ENCODE measurements at places on chromosomes 16 and 17.
A peak's percentile ranks its signal among the peaks of the same experiment; 100 is the strongest.

DNA sequence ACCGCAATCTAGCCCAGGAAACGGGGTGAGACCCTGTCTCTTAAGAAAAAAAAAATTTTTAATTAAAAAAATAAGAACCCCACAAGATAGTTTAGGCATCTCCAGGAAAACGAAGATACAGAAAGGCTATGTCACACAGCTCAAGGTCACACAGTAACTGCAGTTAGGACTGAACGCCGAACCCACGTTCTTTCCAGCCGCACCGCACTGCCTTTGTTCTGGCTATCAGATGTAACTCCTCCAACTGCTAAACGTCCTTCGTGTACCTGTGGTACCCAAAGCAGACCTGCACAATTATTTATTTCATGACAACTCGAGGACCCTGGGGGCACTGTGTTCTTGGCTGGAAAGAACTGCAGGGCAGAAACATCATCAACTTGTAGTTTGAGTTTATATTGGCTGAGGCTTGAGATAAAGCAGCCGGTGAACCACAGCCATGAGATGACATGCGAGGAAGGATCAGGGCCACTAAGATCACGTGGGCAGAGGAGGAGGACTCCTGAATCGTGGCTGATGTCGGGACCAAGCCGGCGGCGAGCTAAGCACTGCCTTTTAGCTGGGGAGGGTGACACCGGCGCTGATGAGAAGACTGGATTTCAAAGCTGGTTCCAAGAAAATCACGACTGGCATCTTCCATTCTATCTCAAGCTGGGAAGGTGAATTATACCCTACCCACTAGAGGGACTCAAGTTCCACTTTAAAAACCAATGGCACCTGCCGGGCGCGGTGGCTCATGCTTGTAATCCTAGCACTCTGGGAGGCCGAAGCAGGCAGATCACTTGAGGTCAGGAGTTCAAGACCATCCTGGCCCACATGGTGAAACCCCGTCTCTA, 20.7 kb upstream of the MNT start:
- H3K4me3 ChIP-seq = no peak overlapping the region
- H3K27ac ChIP-seq = no peak overlapping the region
- H3K4me1 ChIP-seq = no peaks in the 10 kb centered on the region
- DNase-seq = no peak
- peaks cover 19% of the 10 kb centered on the region for H3K36me3 ChIP-seq

DNA sequence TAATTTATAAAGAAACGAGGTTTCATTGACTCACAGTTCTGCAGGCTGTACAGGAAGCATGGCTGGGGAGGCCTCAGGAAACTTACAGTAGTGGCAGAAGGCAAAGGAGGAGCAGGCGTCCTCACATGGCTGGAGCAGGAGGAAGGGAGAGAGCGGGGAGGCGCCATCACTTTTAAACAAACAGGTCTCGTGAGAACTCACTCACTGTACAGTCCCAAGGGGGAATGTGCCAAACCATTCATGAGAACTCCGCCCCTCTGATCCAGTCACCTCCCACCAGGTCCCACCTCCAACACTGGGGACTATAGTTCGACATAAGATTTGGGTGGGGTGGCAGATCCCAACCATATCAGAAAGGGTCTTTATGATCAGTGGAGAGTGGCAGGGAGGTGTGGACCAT, 392.4 kb upstream of the TNRC6C start:
- DNase-seq = no peak
- peaks cover 21% of the 10 kb centered on the region for H3K27me3 ChIP-seq
- H3K36me3 ChIP-seq = no peaks in the 10 kb centered on the region
- no peak overlapping the region for H3K27ac ChIP-seq
- 0 out of 2 replicates have a peak, but pooled peaks cover 3% of the 10 kb centered on the region for H3K4me1 ChIP-seq
- no peak overlapping the region for H3K4me3 ChIP-seq

GRCh38 chr16:29883987-29884386, 15.4 kb downstream of the SEZ6L2 start:
- H3K4me3 ChIP-seq = no peak overlapping the region
- no peaks in the 10 kb centered on the region for H3K27me3 ChIP-seq
- DNase-seq = no peak
- no peaks in the 10 kb centered on the region for H3K36me3 ChIP-seq

DNA sequence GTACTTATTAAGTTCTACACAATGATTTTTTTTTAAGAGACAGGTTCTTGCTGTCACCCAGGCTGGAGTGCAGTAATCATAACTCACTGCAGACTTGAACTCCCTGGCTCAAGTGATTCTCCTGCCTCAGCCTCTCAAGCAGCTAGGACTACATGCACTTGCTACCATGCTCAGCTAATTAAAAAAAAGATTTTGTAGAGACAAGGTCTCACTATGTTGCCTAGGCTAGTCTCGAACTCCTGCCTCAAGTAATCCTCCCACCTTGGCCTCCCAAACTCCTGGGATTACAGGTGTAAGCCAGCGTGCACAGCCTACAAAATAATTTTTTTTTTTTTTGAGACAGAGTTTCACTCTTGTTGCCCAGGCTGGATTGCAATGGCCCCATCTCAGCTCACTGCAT, 22.2 kb downstream of the USP32 start:
- no peak overlapping the region for H3K4me3 ChIP-seq
- peaks cover 29% of the 10 kb centered on the region for H3K4me1 ChIP-seq
- H3K36me3 ChIP-seq = no peaks in the 10 kb centered on the region
- no peak overlapping the region for H3K27ac ChIP-seq
- no peak for DNase-seq
- no peaks in the 10 kb centered on the region for H3K27me3 ChIP-seq

GRCh38 chr17:29620271-29620670, 2.4 kb downstream of the CORO6 start:
- H3K36me3 ChIP-seq = no peaks in the 10 kb centered on the region
- no peak for DNase-seq
- peaks cover 42% of the 10 kb centered on the region for H3K4me1 ChIP-seq
- H3K27me3 ChIP-seq = 0 out of 2 replicates have a peak, but pooled peaks cover 2% of the 10 kb centered on the region
- H3K4me3 ChIP-seq = no peak overlapping the region

- no peaks in the 10 kb centered on the region for H3K4me1 ChIP-seq
- no peak overlapping the region for H3K4me3 ChIP-seq
- no peaks in the 10 kb centered on the region for H3K36me3 ChIP-seq
- DNase-seq = no peak
- no peak overlapping the region for H3K27ac ChIP-seq
Observed at GRCh38 chr17:74277935-74278334, 3.9 kb downstream of the DNAI2 start.

GRCh38 chr17:17411692-17412091, 65.1 kb upstream of the MED9 start:
- no peak overlapping the region for H3K4me3 ChIP-seq
- no peaks in the 10 kb centered on the region for H3K36me3 ChIP-seq
- DNase-seq = no peak

- no peak overlapping the region for H3K4me3 ChIP-seq
- no peaks in the 10 kb centered on the region for H3K36me3 ChIP-seq
- no peak overlapping the region for H3K27ac ChIP-seq
- H3K27me3 ChIP-seq = no peaks in the 10 kb centered on the region
- no peak for DNase-seq
Observed at GRCh38 chr17:9206741-9207332, 185.5 kb downstream of the NTN1 start.

GRCh38 chr16:9549487-9549886, 458.0 kb downstream of the HAPSTR1 start:
- no peak overlapping the region for H3K27ac ChIP-seq
- H3K27me3 ChIP-seq = 0 out of 2 replicates have a peak, but pooled peaks cover 3% of the 10 kb centered on the region
- no peaks in the 10 kb centered on the region for H3K4me1 ChIP-seq
- no peak for DNase-seq
- no peak overlapping the region for H3K4me3 ChIP-seq
- H3K36me3 ChIP-seq = no peaks in the 10 kb centered on the region

DNA sequence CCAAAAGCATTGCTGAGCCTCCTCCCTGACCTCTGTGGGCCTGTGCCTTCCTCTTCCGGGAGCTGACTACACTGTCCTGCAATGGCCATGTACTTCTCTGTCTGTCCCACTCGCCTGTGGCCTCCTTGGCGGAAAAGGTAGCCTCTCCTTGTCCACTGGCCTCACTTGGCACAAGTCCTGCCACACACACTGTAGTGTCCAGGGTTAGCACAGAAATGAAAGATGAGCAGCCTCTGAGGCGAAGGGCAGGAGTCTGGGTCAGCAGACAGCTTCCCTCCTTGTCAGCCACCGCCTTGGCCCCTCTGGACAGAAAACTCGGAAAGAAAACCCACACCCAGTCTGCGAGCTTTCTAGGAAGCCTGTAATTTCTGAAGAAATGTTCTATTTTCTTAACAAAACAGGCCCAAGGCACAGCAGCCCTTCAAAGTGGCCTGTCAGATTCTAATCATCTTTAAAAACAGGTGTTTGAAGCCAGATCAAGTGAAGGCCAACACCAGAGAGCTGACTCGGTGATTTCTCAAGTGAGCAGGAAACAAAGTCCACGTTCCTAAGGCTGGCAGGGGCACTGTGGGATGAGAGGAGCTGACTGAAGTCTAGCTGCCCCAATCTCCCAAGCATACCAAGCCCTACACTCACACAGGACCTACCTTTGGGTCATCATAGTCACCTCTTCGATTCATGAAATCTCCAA, 67.2 kb downstream of the GTF3C1 start:
- H3K4me1 ChIP-seq = no peaks in the 10 kb centered on the region
- H3K27me3 ChIP-seq = no peaks in the 10 kb centered on the region
- no peak overlapping the region for H3K4me3 ChIP-seq

GRCh38 chr17:77374170-77374936, 233.6 kb downstream of the SEC14L1 start:
- peaks cover 45% of the 10 kb centered on the region for H3K4me1 ChIP-seq
- peak; percentile 43 for DNase-seq
- H3K36me3 ChIP-seq = peaks cover 23% of the 10 kb centered on the region
- no peaks in the 10 kb centered on the region for H3K27me3 ChIP-seq

DNA sequence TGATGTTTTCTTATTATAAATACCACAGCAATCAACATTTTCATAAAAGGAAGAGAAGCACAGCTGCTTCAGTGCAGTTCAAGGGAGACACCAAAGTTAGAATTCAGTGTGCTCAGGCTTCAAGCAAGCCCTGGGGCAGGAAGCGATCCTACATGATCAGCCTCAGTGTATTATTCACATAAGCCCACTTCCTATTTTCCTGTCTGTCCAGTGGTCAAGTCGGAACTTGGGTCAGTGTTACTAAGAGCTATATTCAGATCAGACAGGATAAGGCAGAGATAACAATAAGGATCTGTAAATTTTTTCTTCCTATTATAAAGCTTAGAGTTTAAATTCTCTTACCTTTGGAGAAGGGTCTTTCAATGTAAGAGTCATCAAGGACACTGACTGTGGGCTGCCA, 12.9 kb downstream of the HEATR6 start:
- DNase-seq = no peak
- no peaks in the 10 kb centered on the region for H3K27me3 ChIP-seq
- H3K4me3 ChIP-seq = no peak overlapping the region

DNA sequence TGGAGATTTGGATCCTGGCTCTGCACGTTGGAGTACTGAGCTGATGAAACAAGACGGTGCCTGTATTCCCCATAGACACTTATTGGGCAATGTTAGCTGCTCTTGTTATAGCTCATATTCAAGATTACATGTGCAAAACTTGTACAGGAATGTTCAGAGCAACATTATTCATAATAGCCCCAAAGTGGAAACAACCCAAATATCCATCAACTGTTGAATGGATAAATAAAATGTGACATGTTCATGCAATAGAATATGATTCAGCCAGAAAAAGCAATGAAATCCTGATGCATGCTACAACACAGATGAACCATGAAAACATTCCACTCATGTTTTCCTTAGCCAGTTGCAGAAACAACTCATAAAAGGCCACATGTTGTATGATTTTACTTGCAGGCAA, 5.7 kb upstream of the SDR42E1 start:
- peaks cover 6% of the 10 kb centered on the region for H3K4me1 ChIP-seq
- no peaks in the 10 kb centered on the region for H3K27me3 ChIP-seq
- H3K4me3 ChIP-seq = no peak overlapping the region
- H3K36me3 ChIP-seq = no peaks in the 10 kb centered on the region
